Stimulated activated effector memory CD8-positive, alpha-beta T cell treated with anti-CD3 and anti-CD28 coated beads, Interleukin-12 subunit alpha, Interleukin-12 subunit beta, amount 100 ng/mL, for 72 hours (primary cell): ENCODE measurements at places on chromosomes 4 and X.

- DNase-seq = no peak
These were observed 57.2 kb upstream of the MTMR1 start for GRCh38 chrX:150635952-150636351.

- no peak for DNase-seq
These were observed 964 bp upstream of the GPR82 start for GRCh38 chrX:41722816-41723618.

DNA sequence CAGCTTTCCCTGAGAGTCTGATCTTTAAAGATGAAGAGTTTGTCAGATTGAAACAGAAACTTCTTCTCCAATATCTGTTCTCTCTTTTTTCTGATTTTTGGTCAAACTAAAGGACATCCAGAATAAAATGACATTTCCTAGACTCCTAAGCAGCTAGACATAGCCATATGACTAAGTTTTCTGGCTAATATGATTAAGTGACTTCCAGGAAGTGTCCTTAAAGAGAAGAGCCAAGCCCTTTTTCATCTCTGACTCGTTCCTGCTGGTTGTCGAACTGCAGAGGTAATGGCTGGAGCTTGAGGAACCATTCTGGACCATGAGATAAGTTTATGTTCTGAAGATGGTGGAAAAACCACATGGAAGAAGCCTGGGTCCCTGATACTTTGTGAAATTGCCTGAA lies 546.0 kb downstream of the BCOR start:
- DNase-seq = no peak

GRCh38 chr4:138671606-138672084 lies 343.9 kb upstream of the NOCT start:
- DNase-seq = no peak

- DNase-seq = no peak
These were observed 114.6 kb downstream of the UBE2K start for GRCh38 chr4:39812500-39812899.

GRCh38 chrX:12440246-12440645 lies 302.0 kb downstream of the FRMPD4 start:
- no peak for DNase-seq
